ENCODE measurements at places on chromosomes 13 and 19. TPM values are rescaled to one million over a fixed set of nuclear protein-coding genes. Genes with fewer than 3 reads are reported as not detected.

The RSPH6A gene
- polyA plus RNA-seq: not detected

The OR10H1 gene
- not detected for polyA plus RNA-seq

The CD177 gene
- polyA plus RNA-seq: 0.25 TPM

The TEX26 gene
- not detected for polyA plus RNA-seq

The C19orf53 gene
- 114 TPM for polyA plus RNA-seq

The EXOC3L2 gene
- polyA plus RNA-seq: 3.0 TPM

The MRPS31 gene
- 27.6 TPM for polyA plus RNA-seq

The CABP5 gene
- not detected for polyA plus RNA-seq

The KASH5 gene
- not detected for polyA plus RNA-seq

The ZNF534 gene
- 0.75 TPM for polyA plus RNA-seq

The ELANE gene
- 0.89 TPM for polyA plus RNA-seq

The MAMSTR gene
- polyA plus RNA-seq: 192 TPM

The ADGRE2 gene
- 1.4 TPM for polyA plus RNA-seq

- no peak for DNase-seq
These were observed 122.6 kb downstream of the ATP11A start for GRCh38 chr13:112812306-112813055.

- DNase-seq: no peak
These were observed 10.1 kb downstream of the ZNF714 start for GRCh38 chr19:21092109-21092508.

- no peak for DNase-seq
These were observed 7.1 kb downstream of the RBM26 start for GRCh38 chr13:79398915-79399314.

DNA sequence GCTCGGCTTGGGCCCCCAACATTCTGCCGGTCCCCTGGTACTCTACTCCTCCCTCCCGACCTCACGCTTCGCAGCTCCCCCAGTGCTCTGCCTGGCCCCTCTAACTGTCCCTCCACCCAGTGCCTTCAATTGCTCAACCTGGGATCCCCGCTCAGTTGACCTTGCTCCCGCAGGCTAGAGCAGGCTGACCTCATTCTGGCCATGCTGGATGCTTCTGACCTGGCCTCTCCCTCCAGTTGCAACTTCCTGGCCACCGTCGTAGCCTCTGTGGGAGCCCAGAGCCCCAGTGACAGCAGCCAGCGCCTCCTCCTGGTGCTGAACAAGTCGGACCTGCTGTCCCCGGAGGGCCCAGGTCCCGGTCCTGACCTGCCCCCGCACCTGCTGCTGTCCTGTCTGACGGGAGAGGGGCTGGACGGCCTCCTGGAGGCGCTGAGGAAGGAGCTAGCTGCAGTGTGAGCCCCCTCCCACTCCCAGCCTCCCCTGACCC lies 3.6 kb downstream of the GTPBP3 start:
- DNase-seq: no peak

- no peak for DNase-seq
These were observed 26.7 kb downstream of the LATS2 start for GRCh38 chr13:21034603-21035191.

DNA sequence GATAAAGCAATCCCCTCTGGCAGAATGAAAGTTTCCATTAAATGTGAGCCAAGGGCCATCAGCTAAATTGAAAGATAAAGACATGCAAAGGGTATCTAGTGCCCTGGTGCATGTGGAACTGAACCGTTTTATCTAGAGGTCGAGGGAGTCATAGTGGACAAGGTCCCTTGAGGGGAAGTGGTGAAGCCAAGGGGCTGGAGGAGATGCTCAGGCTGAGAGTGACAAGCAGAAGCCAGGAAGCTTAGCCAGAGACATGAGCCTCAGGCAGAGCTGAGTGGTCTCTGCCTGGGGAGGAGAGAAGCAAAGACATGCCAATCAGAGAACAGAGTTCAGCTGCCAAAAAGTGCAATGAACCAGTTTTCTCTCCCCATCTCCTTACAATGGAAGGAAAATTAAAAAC lies 68.1 kb upstream of the SLC10A2 start:
- DNase-seq: no peak

DNA sequence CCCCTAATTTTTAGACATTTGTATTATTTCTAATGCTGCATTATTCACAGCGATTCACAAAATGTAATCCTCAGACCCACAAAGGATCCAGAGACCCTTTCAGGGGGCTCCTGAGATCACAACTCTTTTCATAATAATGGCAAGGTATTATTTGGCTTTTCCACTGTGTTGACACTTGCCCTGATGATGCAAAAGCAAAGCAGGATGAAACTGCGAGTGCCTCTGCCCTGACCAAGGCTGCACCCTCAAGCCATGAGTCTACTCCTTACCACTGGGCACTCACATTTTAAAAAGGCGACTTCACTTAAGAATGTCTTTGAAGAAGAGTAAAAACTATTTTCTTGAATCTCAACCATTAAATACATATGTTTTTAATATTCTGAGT lies 11.4 kb downstream of the ELF1 start:
- DNase-seq: no peak

- peak; percentile 48 for DNase-seq
These were observed 35.7 kb upstream of the MATK start for GRCh38 chr19:3821857-3822364.

GRCh38 chr19:56114051-56114777 lies 6.9 kb downstream of the ZNF787 start:
- DNase-seq: no peak

GRCh38 chr13:109746364-109746763 lies 40.0 kb downstream of the IRS2 start:
- DNase-seq: no peak

DNA sequence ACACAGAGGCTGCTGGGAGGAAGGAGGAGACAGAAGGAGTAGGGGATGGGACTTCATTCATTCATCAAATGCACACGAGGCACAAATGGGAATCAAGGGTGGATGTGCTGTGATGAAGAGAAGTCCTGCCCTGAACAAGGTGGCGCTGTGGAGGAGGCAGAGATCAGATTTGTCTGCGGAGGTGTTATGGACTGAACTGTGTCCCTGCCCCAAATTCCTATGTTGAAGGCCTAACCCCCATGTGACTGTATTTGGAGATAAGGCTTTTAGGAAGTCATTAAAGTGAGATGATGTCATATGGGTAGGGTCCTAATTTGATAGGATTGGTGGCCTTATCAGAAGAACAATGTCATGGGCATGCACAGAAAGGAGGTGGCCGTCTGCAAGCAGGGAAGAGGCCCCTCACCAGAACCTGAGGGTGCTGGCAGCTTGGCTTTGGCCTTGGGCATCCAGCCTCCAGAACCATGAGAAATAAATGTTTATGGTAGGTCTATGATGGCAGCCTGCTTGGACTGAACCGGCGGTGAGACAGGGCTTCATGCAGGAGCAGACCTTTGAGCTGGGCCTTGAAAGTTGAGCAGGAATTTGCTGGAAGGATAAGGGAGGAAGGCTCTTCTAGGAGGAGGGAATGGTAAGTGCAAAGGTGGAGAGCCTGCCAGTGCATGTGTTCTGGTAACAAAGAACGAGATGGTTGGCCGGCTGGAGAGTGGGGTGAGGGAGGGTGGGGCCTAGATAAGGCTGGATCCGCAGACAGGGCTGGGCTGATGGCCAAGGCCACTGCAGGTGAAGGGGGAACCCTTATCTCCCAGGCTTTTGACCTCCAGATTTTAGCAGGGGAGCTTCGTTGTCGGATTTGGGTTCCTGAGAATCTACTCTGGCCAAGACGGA lies 2.7 kb upstream of the CEBPA start:
- DNase-seq: no peak

GRCh38 chr19:35462476-35462953 lies 14.5 kb downstream of the FFAR2 start:
- DNase-seq: peak; percentile 19

DNA sequence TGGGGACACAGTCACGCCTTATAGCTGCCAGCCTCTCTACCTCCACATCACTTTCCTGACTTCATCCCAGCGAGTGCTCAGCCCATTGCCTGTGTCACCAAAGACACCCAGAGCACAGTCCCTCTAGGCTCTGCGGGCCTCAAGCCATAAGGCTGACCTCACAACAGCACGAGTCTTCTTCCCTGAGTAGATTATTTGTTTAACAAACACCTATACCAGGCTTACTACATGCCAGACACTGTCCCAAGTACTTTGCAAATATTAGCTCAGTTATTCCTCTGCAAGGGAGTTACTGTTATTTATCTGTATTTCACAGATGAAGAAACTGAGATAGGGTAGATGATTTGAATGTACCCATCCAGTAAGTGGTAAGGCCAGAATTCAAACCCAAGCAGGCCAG lies 504.3 kb downstream of the COG6 start:
- no peak for DNase-seq

DNA sequence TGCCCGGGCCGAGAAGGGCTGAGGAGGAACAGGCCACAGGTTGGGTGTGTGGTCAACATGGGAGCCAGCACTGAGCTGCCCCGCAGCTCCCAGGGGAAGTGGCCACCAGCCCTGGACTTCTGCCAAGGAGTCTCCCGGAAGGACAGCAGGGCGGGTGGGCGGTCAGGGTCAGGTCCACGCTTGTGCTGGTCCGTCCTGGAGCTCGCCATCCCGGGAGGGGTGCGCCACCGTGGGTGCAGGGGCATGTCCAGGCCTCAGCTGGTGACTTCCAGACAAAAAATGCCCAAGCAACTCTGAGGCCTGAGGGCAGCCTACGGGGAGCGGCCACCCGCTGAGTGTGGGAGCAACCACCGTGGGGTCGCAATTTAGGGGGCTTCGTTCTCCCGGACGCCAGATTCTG lies 21.4 kb upstream of the SLC15A1 start:
- no peak for DNase-seq

DNA sequence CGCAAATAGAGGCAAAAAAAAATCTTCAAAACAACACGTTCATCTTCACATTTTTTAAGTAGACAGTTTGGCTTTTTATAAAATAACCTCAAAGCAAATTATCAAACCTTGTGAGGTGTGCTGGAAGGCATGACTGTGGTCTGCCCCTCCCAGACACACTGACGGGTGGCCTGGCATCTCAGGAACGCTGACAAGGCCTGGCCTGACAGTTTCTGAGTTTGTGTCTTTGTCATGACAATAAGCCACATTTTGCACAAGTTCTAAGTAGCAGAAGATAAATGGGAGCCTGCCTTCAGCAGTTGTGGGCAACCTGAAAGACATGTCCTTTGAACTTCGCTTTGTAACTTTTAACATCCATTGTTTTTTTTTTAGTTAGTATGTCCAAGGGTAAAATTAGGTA lies 38.5 kb downstream of the SOX21 start:
- DNase-seq: no peak

DNA sequence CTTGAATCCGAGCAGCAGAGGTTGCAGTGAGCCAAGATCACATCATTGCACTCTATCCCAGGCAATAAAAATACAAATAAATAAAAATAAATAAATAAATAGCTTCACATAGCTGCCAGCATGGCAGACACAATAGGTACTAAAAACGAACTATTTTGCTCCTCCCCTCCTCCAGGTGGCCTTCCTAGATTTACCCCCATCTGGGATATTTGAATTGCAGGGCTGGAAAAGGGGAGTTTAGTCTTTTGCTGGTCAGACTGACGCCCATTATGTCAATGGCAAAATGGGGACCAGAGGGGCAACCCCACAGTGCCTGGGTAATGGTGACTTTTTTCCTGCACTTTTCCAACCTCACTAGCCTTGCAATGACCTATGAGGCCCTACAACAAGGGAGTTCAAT lies 640 bp upstream of the GMFG start:
- no peak for DNase-seq

DNA sequence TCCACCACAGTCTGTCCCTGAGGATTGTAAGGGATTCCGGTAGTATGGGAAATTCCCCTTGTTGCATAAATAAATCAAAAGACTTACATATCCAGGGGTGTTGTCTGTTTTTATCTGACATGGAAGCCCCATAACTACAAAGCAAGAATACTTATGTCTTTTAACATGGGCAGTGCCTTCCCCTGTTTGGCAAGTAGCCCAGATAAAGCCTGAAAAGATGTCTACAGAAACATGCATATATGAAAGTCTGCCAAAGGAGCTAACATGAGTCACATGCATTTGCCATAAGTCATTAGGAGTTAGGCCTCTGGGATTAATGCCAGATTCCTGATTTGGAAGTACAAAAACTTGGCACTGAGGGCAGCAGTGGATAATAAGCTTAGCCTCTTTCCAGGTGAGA lies 62.1 kb downstream of the ZNF737 start:
- DNase-seq: no peak

GRCh38 chr13:41111454-41111853 lies 21.1 kb downstream of the KBTBD6 start:
- DNase-seq: no peak

GRCh38 chr13:26787961-26788360 lies 27.4 kb upstream of the GPR12 start:
- no peak for DNase-seq

DNA sequence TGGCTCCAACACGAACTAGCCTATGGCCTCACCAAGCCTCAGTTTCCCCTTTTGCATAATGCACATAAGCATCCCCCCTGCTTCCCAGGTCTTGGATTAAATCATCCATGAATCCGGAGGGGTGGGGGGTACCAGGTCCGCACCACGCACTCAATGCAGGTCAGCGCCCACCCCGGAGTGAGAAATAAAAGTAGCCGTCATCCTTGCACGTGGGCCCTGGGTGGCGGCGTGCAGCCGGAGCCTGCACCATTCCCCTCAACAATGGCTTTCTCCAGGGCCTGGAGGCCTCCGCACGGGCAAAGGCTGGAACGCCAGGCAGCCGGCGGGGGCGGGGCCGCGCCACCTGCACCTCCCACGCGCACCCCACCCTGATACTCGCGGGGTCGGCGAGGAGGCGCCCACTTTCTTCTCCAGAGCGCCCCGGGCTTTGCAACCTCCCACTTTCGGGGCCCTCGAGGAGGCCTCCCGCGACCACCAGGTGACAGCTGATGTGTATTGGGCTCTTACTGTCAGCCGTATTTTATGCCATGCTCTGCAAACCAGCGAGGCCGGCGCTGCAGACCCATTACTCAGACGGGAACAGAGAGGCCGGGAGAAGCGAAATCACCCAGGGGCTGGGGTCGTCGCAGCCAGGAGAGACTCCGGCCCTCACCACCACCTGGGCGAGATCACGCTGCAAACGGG lies 767 bp upstream of the GADD45B start:
- no peak for DNase-seq

DNA sequence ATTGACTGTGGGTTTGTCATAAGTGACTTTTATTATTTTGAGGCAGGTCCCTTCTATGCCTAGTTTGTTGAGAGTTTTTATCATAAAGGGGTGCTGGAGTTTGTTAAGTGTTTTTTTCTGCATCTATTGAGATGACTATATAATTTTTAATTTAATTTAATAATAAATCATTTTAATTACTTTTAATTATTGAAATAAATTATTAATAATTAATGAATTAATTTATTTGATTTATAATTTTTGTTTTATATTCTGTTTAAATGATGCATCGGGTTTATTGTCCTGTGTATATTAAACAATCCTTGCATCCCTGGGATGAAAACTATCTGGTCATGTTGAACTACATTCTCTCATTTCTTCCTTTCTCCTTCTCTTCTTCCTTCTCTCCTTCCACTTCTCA lies 1352.2 kb upstream of the PRR20A start:
- DNase-seq: no peak

DNA sequence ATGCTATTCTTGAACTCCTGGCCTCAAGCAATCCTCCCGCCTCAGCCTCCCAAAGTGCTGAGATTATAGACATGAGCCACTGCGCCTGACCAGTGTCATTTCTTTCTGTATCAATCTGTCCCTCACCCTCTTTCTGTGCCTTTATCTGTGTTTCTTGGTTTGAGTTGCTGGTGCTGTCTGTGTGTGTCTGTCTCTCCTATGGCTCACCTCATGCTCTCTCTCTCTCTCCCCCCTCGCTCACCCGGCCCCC lies 9.9 kb downstream of the IRF2BP1 start:
- DNase-seq: no peak

- DNase-seq: peak; percentile 11
These were observed 512 bp downstream of the MED4 start for GRCh38 chr13:48094404-48094780.

GRCh38 chr19:36222503-36222902 lies 7.6 kb downstream of the ZNF146 start:
- no peak for DNase-seq

- no peak for DNase-seq
These were observed 1317.6 kb downstream of the PCDH9 start for GRCh38 chr13:65912516-65912915.

Data from hindlimb muscle (tissue), 1 donor.